ENCODE measurements at places on chromosomes 2 and 18.

DNA sequence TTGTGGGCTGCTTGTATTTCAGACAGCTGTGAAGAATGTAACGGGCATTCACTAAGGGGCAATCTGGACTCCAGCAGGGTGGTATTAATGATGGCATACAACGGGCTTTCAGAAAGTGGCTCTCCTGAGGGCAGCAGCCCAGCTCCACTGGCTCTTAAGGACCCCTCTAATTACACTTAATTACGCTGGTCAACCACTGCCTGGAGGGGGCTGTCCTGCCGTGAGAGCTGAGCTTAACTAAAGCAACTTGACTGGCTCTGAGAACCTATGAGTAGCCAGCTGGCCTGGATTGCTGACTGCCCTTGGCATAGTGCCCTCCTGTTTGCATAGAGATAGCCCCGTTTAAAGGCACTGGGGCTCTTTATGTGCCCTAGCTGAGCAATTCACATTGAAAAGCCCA is 3.8 kb downstream of the LIPG start:
- no peak for DNase-seq

DNA sequence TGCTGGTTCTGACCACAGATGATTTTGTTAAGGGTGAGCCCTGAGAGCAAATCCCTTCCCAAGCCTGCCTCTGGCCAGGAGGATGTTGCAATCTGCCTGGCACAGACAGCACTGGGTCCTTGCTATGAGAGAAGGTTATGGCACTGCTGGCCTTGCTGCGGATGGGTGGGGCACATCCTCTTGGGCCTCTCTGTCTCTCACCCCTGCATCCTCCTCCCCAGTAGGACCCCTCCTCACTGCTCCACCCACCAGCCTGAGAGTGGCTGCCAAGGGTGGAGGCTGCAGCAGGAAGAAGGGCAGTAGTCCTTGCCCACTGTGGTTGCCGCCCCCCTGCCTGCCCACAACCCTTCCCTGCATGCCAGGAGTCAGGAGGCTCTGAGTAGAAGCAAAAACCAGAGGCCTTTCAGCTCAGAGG is 180.9 kb downstream of the ZBTB7C start:
- DNase-seq = no peak

- no peak for DNase-seq
Measured at GRCh38 chr18:10247021-10247741, 207.3 kb upstream of the APCDD1 start.

DNA sequence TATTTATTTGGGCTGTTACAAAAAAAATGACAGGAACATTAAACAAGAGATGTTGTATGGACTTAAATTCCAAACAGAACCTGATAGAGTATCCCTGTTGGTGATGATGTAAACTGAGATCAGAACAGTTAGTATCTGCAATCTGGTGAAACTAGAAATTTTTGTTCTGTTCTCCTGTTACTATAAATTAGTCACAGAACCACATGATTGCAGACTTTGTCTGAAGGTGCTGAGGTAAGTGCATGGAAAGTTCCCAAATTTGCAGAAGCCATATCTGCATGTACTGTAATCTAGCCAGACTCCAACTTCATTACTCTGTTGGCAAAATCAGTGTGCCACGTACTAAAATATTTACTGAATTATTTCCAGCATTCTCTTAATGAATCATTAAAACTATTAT is 516.3 kb upstream of the FSIP2 start:
- DNase-seq = no peak

DNA sequence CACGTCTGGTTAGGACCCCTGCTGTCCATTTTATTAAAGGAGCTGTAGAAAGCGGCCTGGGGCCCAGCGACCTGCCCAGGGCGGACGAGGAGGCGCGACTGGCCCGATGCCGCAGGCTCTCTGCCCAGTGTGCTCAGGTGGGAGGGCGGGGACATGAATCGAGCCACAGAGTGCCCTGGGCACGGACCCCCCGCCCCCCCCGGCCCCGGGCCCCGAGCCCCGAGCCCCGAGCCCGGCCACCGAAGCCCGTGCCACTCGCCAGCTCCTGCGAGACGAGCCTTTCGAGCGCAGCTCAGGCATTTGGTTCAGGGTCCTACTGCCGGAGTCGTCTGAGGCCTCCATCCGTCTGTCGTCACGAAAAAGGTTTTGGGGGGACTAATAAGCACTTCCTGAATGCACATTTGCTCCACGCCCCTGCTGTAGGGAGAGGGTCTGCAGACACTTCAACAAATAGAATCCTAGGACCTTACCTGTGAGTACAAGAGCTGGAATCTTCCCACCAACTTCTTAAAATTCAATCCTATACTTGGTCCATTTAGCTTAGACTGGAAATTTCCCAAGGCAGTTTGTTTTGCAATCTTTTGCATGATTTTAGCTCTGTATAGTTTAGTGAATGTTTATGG is 602 bp upstream of the ADAM17 start:
- peak; percentile 24 for DNase-seq

DNA sequence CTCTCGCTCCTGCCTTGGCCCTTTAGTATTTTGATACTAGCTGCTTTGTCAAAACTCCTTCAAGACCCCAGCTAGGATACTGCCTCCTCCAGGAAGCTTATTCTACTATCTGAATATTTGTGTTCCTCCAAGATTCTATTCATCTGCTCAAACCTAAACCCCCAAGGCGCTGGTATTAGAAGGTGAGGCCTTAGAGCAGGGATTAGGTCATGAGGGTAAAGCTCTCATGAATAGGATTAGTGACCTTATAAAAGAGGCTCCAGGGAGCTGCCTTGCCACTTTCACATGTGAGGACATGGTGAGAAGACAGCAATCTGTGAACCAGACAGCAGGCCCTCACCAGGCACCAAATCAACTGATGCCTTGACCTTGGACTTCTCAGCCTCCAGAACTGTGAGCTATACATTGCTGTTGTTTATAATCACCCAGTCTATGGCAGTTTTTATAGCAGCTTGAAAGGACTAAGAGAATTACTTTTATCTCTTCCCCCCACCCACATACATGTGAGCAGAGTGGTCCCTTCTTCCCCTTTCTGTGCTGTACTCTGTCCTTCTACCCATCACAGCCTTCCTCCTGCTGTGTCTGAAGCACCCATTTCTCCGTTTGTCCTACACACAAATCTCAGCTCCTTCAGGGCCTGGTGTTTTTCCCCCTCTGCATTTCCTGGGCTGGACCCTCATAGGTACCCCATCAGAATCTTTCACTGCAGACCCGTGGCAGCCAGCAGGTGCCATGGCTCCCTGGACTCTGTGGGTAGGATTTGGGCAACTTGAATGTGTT is 54.5 kb downstream of the HS1BP3 start:
- DNase-seq = no peak

GRCh38 chr2:234590076-234590475 is 93.2 kb upstream of the ARL4C start:
- no peak for DNase-seq

GRCh38 chr18:41643427-41643826 is 311.6 kb upstream of the PIK3C3 start:
- no peak for DNase-seq

GRCh38 chr2:50133766-50134165 is 898.2 kb downstream of the NRXN1 start:
- DNase-seq = no peak

DNA sequence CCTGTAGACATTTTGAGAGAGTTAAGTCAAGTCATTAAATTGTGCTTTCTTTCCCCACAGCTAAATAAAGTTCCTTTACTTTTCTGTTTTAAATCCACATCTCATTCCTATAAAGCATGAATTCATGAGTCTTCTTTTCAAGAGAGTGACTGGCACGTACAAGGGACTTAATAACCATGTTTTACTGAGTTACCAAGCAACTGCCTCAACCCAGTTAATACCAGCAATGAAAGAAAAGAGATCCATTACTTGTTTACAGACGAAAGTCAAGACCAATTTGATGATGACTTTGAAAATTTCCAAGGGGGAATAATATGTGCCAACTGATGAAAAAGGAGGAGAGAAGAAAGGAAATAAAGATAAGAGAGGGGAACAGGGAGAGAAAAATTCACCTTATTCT is 1082.5 kb upstream of the GYPC start:
- DNase-seq = no peak

GRCh38 chr2:69021727-69022126 is 8.7 kb downstream of the ANTXR1 start:
- DNase-seq = no peak

DNA sequence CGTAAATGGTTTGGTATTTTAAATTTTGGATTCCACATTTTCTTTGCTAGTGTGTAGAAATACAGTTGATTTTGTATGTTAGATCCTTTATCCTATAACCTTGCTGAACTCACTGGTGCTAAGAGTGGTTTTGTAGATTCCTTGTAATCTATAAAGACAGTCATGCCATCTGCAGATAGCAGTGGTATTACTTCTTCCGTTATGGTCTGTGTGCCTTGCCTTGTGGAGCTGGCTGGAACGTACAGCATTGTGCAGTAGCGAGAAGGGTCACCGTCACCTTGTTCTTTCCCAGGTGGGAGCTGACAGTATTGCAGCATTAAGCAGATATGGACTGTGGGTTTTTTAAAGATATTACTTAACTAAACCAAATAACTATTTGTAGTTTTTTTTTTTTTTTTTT is 33.7 kb downstream of the ATP9B start:
- DNase-seq = no peak

GRCh38 chr2:239444626-239445577 is 44.1 kb upstream of the HDAC4 start:
- no peak for DNase-seq

GRCh38 chr2:40164736-40165508 is 287.0 kb downstream of the SLC8A1 start:
- DNase-seq = no peak

GRCh38 chr18:10463741-10464140 is 9.3 kb downstream of the APCDD1 start:
- DNase-seq = no peak

GRCh38 chr2:207181526-207182274 is 16.0 kb upstream of the KLF7 start:
- DNase-seq = no peak

GRCh38 chr18:62339106-62339988 is 14.2 kb downstream of the TNFRSF11A start:
- DNase-seq = no peak

- DNase-seq = no peak
Measured at GRCh38 chr2:186543561-186544131, 46.2 kb upstream of the ITGAV start.

GRCh38 chr2:42359304-42359964 is 1.6 kb downstream of the COX7A2L start:
- DNase-seq = no peak

DNA sequence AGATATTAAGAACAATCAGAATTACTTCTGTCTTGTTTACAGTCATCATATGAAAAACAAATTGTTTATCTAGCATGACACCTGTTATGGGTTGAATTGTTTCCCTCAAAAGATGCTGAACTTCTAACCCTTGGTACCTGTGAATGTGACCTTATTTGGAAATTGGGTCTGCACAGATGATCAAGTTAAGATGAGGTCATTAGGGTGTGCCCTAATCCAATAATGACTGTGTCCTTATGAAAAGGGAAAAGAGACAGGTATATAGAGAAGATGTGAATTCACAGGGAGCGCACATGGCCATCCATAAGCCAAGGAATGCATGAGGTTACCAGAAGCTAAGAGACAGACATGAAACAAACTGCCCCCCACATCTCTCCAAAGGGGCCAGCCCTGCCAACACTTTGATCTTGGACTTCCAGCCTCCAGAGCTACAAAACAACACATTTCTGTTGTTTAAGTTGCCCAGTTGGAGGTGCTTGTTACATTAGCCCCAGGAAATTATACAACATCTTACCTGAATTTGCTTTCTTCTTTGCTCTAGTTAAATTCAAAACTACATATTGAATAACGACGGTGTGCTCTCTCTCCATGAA is 2.3 kb upstream of the HPCAL1 start:
- no peak for DNase-seq

- DNase-seq = no peak
Measured at GRCh38 chr18:4412286-4412685, 42.8 kb downstream of the DLGAP1 start.

- DNase-seq = no peak
Measured at GRCh38 chr2:209499069-209499468, 75.2 kb downstream of the MAP2 start.

- DNase-seq = no peak
Measured at GRCh38 chr2:165635532-165635931, 158.5 kb downstream of the GALNT3 start.

DNA sequence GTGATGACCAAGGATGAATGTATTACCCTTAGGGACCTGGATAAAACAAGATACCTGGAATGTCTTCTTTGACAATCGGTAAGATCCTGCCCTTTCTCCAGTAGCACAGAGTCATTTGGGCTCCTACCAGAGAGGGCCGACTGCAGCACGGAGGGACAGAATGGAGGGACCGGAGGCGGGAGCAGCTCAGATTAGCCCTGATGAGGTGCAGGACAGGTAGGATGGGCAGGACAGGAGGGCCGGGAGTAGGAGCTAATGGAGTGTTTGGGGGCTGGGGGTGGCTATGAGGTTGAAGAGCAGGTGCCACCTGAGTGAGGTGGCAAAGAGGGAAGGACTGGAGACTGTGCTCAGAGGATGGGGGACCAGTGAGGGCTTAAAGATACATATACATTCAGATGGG is 9.9 kb upstream of the PRELID3A start:
- no peak for DNase-seq

DNA sequence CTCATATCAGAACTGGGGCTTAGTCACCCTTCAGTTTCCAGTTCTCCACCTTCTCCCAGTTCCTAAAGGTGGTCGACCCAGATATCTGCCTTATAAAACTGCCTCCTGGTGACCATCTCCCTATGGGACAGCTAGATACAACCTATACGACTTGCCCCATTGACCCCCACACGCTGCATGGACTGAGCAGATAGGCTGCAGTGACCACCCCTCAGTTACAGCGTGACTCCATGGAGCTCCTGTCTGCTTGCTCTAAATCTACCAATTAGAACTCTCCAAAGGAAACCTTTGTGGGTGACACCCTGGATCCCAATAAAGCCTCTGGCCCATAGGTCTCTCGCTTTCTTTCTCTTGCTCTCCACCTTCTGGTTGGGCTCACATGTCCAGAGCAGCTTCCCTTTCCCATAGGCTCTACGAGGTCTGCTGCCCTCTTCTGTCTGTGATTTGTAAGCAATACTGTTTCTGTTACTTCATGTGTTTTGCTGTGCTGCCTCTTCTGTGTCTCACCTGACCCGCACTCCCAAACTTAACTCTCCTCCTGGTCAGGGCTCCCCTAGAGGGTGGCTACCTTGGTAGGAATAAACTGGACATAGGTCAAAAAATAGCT is 971.3 kb upstream of the FAM98A start:
- no peak for DNase-seq

DNA sequence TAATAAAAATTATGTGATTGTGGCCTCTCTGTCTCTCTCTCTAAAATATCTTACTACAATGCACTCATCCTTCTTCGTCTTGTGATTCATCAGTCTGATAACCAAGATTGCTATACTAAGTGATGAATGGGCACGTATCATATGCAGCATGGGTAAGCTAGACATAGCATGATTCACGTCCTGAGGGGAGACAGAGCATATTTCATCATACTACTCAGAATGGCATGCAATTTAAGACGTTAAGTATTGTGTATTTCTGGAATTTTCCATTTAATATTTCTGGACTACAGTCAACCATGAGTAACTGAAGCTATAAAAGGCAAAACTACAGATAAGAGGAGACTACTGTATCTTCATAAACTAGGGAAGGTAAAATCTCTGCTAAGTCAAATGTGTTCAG is 97.0 kb upstream of the CD226 start:
- no peak for DNase-seq
